H4 (cell line): ENCODE measurements at places on chromosomes 3 and 15.

DNA sequence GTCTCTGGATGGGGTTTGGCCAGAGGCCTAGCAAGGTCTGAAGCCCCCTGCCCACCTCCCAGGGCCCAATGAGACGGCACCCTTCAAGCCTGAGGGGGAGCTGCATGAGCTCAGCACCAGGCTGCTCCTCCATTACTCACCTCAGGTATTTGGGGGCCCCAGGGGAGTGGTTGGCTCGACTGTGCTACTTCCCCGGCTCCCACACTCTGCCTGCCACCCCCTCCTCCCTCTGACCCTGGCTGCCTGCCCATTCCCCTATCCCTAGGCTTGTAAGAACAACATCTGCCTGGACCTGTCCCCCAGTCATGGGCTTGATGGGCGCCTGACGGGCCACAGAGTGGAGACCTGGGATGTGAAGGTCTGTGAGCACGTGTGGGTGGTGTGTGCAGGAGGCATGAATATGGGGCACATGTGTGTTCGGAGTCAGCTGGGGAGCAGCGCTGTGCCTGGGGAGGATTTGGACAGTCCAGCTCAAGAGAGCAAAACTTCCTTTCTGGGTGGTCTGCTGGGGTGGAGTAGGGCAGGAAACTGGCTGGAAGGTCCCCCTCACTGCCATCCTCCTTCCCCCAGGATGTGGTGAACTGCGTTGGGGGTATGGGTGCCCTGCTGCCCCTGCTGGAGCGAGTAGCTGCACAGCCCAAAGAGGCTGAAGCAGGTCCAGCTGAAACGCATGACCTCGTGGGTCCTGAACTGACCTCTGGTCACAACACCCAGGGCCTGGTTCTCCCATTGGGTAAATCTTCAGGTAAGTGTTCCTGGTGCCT, 17.4 kb downstream of the NBEAL2 start:
- DNase-seq = no peak

- peak; percentile 59 for DNase-seq
These were observed 48.7 kb downstream of the NMNAT3 start for GRCh38 chr3:139629033-139629432.

DNA sequence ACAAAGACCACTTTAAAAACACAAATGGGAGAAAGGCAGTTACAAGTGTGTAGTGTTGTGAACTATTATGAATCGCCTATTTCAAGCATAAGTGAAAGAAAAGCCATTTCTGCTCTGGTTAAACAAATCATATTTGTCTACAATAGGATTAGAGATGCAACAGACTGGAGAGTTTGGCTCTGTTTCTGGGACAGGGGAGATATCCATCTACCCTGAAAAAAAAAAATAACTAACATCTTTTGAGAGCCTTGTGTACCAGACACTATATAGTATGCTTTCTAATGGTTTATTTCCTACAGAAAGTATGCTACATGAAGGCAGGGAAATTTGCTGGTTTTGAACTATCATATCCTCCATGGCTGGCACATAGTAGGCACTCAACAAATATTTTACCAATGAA, 106.7 kb upstream of the FHIT start:
- DNase-seq = no peak

GRCh38 chr15:92471288-92471687, 77.6 kb downstream of the ST8SIA2 start:
- DNase-seq = no peak

GRCh38 chr3:179067839-179068238, 3.8 kb downstream of the ZMAT3 start:
- DNase-seq = no peak

DNA sequence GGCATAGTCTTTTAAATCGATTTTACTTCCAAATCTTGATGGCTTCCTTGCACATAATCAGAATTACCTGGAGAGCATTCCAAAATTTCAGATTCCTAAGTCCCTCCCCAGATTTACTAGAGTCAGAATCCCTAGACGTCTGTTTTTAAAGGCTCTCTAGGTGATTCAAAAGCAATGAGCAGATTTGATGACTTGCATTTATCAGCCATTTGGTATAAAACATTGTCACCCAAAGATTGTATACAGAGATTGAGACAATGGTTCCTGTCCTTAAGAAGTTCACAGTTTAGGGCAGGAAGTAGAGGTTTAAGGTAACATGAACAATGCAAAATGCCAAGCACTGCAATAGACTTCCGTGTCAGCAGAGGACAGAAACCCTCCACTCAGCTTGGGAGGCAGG, 2.6 kb upstream of the PYGO1 start:
- DNase-seq = no peak

DNA sequence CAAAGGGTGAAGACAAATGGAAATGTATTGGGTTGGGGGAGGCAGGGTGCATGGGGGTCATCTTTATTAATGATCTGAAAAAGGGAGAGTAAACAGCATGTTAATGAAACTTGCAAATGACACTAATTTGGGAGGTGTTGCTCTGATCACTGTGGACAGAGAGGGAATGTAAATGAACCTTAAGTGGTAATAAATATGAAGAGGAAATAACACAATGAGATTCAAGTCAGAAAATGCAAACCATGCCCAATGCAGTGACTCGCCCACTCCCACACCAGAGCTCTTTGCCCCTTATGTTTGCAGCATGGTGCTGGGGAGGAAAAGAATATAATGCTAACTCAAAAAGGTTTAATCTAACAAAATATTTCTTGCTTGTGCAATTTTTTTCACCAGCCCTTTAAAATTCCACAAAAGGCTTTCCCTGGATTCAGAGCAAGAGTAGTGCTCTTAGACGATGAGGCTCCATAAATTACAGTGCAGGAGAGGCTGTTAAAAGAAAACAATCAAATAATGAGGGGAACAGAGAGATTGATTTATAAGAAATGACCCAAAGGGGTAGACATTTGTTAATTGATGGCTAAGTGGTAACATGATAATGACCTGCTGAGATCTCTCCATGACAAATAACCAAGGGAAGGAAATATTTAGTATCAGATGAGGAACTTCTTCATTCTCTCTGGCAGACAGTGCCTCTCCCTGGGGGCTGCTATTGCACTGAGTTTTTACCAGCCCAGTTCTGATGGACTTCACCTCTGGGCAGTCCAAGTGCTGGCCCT, 210.0 kb upstream of the PPP2R3A start:
- no peak for DNase-seq

- DNase-seq = peak; percentile 37
These were observed 59.1 kb downstream of the TRIM42 start for GRCh38 chr3:140736863-140737460.

- DNase-seq = peak; percentile 42
These were observed 681 bp downstream of the PIK3CB start for GRCh38 chr3:138833899-138834595.

- DNase-seq = no peak
These were observed 1.8 kb downstream of the CFAP100 start for GRCh38 chr3:126396536-126396935.

- no peak for DNase-seq
These were observed 150.9 kb downstream of the LRRC28 start for GRCh38 chr15:99402014-99402729.

DNA sequence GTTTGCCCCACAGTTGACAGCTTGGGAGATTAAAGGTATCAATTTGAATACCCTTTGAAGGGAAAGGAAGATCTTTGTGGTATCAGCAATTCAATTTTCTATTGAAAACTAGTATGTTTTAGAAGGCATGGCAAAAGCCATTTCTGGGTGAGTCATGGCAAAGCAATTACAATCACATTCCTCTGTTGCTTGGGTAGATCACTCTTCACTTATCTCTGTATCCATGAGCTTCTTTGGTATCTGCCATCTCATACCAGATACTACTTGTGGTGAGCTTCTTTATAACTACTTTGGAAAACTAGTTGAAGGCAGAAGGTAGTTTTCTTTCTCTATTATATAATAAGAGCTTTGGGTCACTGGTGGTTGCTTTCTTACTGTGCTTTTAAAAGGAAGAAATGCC, 28.3 kb upstream of the LSAMP start:
- DNase-seq = no peak

DNA sequence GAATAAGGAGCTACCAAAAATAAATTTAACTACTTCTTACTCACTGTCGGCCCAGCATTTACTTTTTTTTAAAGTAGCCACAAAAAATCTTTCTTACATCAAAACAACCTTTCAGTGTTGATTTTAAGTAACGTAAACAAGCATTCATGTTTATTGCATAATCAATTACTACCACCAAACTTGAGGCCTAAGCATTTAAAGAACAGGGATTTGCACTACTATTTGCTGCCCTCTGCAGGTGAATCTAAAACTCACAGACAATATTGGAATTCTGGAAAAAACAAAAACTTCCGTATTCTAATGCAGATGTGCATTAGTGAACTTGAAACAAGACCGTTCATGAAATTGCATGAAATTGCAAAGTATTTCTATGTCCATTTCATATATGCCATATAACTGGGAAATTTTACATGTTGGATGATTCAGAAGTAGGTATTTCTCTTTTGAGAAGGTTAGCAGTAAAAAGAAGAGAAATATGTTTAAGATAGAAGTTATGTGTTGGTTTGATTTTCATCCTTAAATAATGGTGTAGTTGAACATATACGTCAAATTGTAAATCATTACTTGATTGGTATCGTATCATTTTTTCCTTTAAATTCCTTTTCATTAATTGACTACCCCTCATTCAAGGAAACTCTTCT, 55.6 kb downstream of the CGGBP1 start:
- peak; percentile 32 for DNase-seq

DNA sequence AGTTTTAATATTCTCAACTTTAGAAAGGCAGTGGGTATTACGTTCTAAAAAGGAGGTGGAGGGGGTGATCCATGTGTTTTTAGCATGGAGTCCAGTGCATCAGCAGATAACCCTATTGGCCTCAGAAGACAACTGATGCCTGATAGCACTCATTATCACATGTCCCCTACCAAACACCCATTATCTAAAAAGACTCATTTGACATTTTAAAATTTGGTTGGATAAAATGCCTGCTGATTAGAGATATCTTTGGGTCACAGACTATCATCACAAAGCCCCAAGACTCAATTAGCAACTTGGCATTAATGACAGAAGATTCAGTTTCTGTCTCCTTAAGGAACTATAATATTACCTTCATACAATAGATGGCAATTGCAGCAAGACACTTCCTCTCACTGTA, 589.3 kb downstream of the RBMS3 start:
- no peak for DNase-seq

DNA sequence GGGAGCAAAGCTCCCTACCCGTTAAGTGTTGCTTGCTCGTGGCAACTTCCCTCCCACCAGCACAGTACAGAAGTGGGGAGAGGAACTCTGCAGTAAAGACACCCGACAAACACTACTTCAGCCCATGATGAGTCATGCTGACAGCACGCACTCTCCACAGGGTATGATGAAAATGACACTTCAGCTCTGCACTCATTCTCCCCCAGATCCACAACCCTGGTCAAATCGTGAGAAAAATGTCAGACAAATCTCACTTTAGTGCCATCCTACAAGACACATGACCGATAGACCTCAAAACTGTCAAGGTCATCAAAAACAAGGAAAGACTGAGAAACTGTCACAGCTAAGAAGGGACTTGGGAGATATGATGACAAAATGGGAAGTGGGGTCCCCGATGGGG, 278.9 kb downstream of the OCA2 start:
- peak; percentile 44 for DNase-seq

- DNase-seq = no peak
These were observed 139.1 kb upstream of the LRIG1 start for GRCh38 chr3:66639809-66640356.

GRCh38 chr15:95394186-95395067, 936.1 kb upstream of the NR2F2 start:
- DNase-seq = no peak

GRCh38 chr15:68318931-68319909, 41.7 kb downstream of the FEM1B start:
- DNase-seq = no peak

DNA sequence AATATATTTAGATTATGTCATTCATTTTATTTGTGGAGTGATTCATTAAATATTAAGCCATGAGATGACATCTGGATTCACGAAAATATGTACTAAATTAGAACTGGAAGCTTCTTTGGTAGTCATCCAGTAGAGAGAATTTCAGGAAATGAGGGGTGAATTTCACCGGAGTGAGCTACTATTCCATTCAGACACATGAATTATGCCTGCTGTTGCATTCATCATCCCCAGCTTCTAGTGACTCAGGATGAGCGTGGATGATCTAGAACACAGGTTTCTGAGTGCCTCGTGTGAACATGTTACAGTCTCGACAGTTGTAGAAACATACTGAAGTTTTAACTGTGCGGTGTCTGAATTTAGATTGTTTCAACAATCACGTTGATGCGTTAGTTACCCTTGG, 42.9 kb upstream of the GABRG3 start:
- DNase-seq = no peak

DNA sequence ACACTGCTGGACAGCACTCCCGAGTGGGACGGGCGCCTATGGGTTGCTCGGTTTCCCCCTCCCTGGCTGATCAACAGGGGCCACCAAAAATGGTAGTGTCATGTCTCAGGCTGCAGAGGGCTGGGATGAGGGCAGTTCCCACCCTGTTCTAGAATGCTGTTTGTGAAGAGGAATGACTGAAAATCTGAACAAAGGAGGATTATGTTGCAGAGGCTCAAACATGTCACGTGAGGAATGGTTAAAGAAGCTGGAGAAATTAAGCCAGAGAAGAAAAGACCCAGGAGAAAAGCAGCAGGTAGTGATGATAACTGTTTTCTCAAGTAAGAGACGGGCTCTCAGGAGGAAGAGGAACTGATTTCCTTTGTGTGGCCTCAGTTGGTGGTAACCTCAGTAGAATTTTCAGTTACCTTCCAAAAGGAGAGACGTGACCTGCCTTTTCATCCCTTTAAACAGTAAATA, 10.4 kb downstream of the SPG21 start:
- no peak for DNase-seq

DNA sequence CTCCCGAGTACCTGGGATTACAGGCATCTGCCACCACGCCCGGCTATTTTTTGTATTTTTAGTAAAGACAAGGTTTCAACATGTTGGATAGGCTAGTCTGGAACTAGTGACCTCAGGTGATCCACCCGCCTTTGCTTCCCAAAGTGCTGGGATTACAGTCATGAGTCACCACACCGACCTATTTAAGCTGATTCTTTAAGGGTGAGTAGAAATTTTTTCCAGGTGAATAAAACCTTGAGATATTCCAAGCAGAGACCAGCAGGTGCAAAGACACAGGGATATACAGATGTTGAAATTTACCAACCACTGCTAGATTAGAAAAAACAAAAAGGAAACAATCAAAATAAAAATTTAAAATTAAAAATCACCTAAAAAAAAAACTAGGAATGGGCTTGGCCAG, 74.4 kb upstream of the CHRNB4 start:
- no peak for DNase-seq

GRCh38 chr15:70752193-70752635, 11.1 kb downstream of the UACA start:
- DNase-seq = no peak

GRCh38 chr15:51818150-51818549, 11.3 kb upstream of the TMOD3 start:
- no peak for DNase-seq

DNA sequence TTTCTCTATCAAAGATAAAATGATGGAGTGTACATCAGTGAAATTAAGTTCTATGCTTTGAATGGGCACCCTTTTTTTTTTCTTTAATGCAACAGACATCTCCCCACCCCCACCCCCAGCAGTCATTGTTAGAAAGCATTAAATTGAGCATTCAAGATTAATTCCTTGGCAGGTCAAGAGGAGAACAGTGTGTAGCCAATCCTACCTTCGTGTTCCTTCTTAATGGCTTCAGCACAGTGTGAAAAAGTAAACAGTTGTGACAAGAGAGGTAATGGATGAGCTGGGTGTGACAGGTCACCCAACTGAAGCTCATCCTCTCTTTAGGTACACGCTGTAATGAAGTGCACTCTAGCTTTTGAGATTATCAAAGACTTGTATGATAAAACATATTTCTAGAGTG, 198.5 kb upstream of the RARB start:
- no peak for DNase-seq

GRCh38 chr3:82824491-82824890, 1063.0 kb upstream of the GBE1 start:
- DNase-seq = peak; percentile 4
